ENCODE measurements at places on chromosomes 2 and 18. TPM values are rescaled to one million over a fixed set of nuclear protein-coding genes. Genes with fewer than 3 reads are reported as not detected.

LRP1B gene
- total RNA-seq = 0.14 TPM

- no peaks in the 10 kb centered on the region for H3K36me3 ChIP-seq
- no peak overlapping the region for H3K4me3 ChIP-seq
- no peak overlapping the region for H3K27ac ChIP-seq
- peaks cover 14% of the 10 kb centered on the region for H3K27me3 ChIP-seq
These were observed 68.0 kb downstream of the NPAS2 start for GRCh38 chr2:100887713-100888495.

- H3K4me1 ChIP-seq = peaks cover 19% of the 10 kb centered on the region
- H3K36me3 ChIP-seq = peaks cover 47% of the 10 kb centered on the region
- DNase-seq = no peak
- no peaks in the 10 kb centered on the region for H3K27me3 ChIP-seq
- H3K4me3 ChIP-seq = no peak overlapping the region
These were observed 8.2 kb downstream of the CNNM3 start for GRCh38 chr2:96824079-96824870.

RTP5 gene
- total RNA-seq = not detected

CDCA7 gene
- 66.6 TPM for total RNA-seq
